ENCODE measurements at places on chromosomes 3 and 15. TPM values are rescaled to one million over a fixed set of nuclear protein-coding genes. Genes with fewer than 3 reads are reported as not detected.

The TMEM207 gene
- total RNA-seq = not detected

The CEP152 gene
- total RNA-seq = 57.7 TPM

The UBA5 gene
- total RNA-seq = 45.3 TPM

The HYAL1 gene
- 0.39 TPM for total RNA-seq

The CCR8 gene
- 0.36 TPM for total RNA-seq

The MAP6D1 gene
- 1.4 TPM for total RNA-seq

The PRSS50 gene
- total RNA-seq = not detected

The PLA2G4B gene
- 8.3 TPM for total RNA-seq

The DTX3L gene
- total RNA-seq = 30.4 TPM

The KCNMB3 gene
- 0.55 TPM for total RNA-seq

The MYRIP gene
- total RNA-seq = not detected

The SGO1 gene
- 38.0 TPM for total RNA-seq

The HTR3E gene
- not detected for total RNA-seq

The ENTPD3 gene
- total RNA-seq = not detected

The SMAD6 gene
- total RNA-seq = 0.20 TPM

The CKMT1A gene
- total RNA-seq = not detected

The CLRN1 gene
- not detected for total RNA-seq

The IGSF10 gene
- total RNA-seq = not detected
